ENCODE measurements at places on chromosomes 7 and 10.

DNA sequence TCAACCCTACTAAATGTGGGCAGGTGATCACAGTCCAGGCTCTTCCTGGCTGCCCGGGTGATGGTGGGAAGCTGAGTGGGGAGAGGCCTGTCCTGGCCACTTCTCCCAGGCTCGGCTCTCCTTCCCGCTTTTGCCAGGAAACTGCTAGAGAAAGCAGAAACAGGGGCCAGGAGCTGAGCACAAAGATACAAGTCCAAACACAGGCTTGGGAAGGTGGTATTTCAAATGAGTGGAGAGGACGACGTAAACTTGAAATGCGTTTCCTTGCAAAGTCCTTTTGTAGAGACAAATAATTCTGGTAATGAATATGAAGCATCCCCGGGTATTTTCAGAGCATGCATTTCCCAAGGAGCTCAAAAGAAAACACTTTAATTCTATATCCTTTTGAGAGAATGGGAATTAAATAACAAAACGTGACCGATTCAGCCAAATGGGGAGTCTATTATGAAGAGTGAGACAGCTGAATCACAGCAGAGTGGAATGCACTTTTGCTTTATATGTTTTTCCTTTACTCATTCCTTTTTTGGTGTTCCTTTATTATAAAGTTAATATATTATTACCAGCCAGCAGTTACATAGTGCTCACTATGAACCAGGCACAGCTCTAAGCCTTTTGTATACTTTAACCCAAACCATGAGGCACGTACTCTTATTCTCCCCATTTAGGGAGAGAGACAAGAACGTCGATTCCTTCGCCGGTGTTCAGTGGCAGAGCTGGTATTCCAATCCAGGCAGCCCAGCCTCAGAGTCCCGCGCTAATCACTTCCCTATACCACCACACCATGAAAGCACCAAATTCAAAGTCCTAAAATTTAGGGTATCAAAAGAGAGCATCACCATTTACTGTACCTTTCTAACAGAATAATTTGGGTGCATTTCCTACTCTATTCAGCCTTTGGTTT, 218.2 kb upstream of the KLF14 start:
- DNase-seq: no peak
- no peak overlapping the region for H3K4me3 ChIP-seq
- no peaks in the 10 kb centered on the region for H3K4me1 ChIP-seq
- no peak overlapping the region for H3K27ac ChIP-seq
- H3K36me3 ChIP-seq: no peaks in the 10 kb centered on the region

DNA sequence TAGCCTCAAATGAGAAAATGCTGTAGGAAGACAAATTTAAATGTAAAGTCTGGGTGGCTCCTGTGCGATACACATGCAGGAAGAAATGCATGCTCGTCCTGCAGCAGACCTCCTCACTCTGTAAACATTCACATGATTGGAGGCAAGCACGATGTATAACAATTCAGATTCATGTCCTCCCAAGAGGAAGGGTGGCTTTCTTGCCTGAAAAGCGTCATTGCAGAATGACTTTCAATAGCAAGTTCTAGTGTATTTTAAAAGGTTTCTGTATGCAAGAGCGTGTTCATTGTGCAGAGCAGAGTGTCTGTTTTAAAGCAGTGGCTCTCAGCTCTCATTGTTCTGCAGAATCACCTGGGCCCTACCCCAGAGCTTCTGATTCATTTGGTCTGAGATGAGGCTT, 170.3 kb upstream of the CELF2 start:
- no peak overlapping the region for H3K27ac ChIP-seq
- H3K36me3 ChIP-seq: no peaks in the 10 kb centered on the region
- H3K27me3 ChIP-seq: no peaks in the 10 kb centered on the region
- H3K4me1 ChIP-seq: no peaks in the 10 kb centered on the region
- H3K4me3 ChIP-seq: no peak overlapping the region

DNA sequence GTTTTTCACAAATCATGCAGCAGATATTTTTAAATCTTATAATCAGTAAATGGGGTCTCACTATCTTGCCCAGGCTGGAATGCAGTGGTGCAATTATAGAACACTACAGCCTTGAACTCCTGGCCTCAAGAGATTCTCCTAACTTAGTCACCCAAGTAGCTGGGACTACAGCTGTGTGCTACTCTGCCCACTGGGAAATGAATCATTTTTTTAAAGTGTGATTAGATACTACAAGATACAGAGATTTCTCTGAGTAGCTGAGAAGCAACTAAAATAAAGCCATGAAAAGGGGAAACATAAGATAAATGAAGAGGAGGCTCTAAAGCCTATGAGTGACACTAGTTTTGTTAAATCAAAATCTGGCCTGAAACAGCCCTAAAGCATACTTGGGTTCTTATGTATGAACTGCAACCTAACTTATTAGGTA, 119.7 kb downstream of the JMJD1C start:
- no peaks in the 10 kb centered on the region for H3K36me3 ChIP-seq
- H3K4me3 ChIP-seq: no peak overlapping the region
- H3K27ac ChIP-seq: no peak overlapping the region
- DNase-seq: no peak

DNA sequence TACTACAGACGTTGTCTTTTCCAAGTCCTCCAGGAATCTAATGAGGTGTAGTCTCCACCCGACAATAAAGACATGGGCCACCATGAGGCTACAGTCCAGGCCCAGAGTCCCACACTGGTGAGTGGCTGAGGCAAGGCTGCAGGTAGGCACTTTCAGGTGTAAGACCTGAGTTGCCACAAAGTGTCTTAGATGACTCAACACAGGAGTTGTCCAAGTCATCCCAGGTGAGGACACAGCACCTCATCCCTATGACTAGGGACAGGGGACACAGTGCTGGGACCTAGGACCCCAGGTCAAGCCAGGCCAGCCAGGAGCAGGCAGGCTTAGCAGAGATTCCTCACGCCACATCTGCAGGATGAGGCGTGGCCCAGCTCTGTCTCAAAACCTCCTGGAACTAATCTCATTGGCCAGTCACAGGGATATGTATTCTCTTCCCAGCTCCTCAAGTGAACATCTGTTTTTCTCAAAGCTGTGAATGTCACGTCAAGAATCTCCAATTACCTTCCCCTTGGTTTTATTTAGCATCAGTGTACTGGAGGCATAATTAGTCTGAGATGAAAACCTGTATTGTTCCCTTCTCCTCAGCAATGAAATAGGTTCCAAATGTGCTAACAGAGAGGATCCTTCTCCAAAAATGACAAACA, 254.6 kb downstream of the GRID1 start:
- H3K4me3 ChIP-seq: no peak overlapping the region
- no peaks in the 10 kb centered on the region for H3K27me3 ChIP-seq
- H3K36me3 ChIP-seq: no peaks in the 10 kb centered on the region
- H3K27ac ChIP-seq: no peak overlapping the region
- no peak for DNase-seq

DNA sequence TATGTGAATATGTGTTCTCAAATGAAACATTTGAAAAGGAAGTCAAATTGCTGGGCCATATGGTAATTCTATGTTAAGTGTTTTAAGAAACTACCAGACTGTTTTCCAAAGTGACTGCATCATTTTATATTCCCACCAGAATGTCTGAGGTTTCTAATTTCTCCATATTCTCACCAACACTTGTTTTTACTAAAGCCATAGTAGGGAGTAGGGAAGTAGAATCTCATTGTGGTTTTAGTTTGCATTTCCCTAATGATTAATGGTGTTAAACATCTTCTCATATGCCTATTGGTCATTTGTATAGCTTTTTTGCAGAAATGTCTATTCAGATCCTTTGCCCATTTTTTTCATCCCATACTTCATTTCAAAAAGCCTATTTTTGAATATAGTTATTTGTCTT, 9.1 kb upstream of the SEMA4G start:
- no peaks in the 10 kb centered on the region for H3K36me3 ChIP-seq
- H3K4me3 ChIP-seq: no peak overlapping the region
- H3K27me3 ChIP-seq: no peaks in the 10 kb centered on the region
- H3K27ac ChIP-seq: no peak overlapping the region

DNA sequence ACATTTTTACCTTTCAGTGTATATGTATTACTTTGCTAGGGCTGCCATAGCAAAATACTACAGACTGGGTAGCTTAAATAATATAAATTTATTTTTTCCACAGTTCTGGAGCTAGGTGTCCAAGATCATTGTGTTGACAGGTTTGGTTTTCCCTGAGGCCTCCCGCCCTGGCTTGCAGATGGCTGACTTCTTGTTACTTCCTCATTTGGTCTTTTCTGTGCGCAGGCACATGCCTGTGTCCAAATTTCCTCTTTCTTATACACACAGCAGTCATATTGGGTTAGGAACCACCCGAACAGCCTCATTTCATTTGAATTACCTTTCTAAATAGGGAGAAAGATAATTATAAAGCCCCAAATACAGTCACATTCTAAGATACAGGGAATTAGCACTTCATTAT, 521.6 kb upstream of the SORCS1 start:
- no peaks in the 10 kb centered on the region for H3K36me3 ChIP-seq
- DNase-seq: no peak
- no peaks in the 10 kb centered on the region for H3K27me3 ChIP-seq
- no peak overlapping the region for H3K4me3 ChIP-seq
- H3K4me1 ChIP-seq: no peaks in the 10 kb centered on the region

GRCh38 chr10:88028654-88029053, 165.2 kb downstream of the PTEN start:
- no peak overlapping the region for H3K4me3 ChIP-seq
- DNase-seq: no peak
- H3K27ac ChIP-seq: no peak overlapping the region
- no peaks in the 10 kb centered on the region for H3K27me3 ChIP-seq
- no peaks in the 10 kb centered on the region for H3K4me1 ChIP-seq

- DNase-seq: no peak
- H3K36me3 ChIP-seq: no peaks in the 10 kb centered on the region
- no peak overlapping the region for H3K4me3 ChIP-seq
- H3K27me3 ChIP-seq: no peaks in the 10 kb centered on the region
- H3K27ac ChIP-seq: no peak overlapping the region
Observed at GRCh38 chr7:79590391-79590790, 136.9 kb upstream of the MAGI2 start.

- H3K4me1 ChIP-seq: no peaks in the 10 kb centered on the region
- no peaks in the 10 kb centered on the region for H3K27me3 ChIP-seq
- H3K36me3 ChIP-seq: no peaks in the 10 kb centered on the region
- no peak overlapping the region for H3K27ac ChIP-seq
Observed at GRCh38 chr10:124366343-124366742, 52.4 kb downstream of the OAT start.

- H3K27me3 ChIP-seq: no peaks in the 10 kb centered on the region
- no peaks in the 10 kb centered on the region for H3K36me3 ChIP-seq
- no peak overlapping the region for H3K27ac ChIP-seq
- H3K4me3 ChIP-seq: no peak overlapping the region
- no peak for DNase-seq
- H3K4me1 ChIP-seq: no peaks in the 10 kb centered on the region
Observed at GRCh38 chr7:1855725-1856160, 185.7 kb downstream of the ELFN1 start.

- H3K27me3 ChIP-seq: no peaks in the 10 kb centered on the region
- H3K4me3 ChIP-seq: no peak overlapping the region
- no peaks in the 10 kb centered on the region for H3K36me3 ChIP-seq
- no peak for DNase-seq
Observed at GRCh38 chr10:116667484-116667883, 46.7 kb downstream of the PNLIPRP2 start.
